ENCODE measurements at places on chromosomes 1 and 21.

GRCh38 chr1:78377356-78377928 is 113.3 kb upstream of the PTGFR start:
- DNase-seq = no peak

- peak; percentile 25 for DNase-seq
Observed at GRCh38 chr1:76939050-76939816, 72.0 kb downstream of the ST6GALNAC5 start.

- no peak for DNase-seq
Observed at GRCh38 chr1:182622901-182623528, 18.8 kb upstream of the RGS16 start.

GRCh38 chr1:50735443-50735842 is 224.6 kb downstream of the FAF1 start:
- DNase-seq = no peak

- no peak for DNase-seq
Observed at GRCh38 chr1:40665335-40666171, at the start of gene RIMS3. Gene RIMS3, minus strand, starts transcription at chr1:40665682. Its CDS starts 23,757 bp downstream, at chr1:40641925.

DNA sequence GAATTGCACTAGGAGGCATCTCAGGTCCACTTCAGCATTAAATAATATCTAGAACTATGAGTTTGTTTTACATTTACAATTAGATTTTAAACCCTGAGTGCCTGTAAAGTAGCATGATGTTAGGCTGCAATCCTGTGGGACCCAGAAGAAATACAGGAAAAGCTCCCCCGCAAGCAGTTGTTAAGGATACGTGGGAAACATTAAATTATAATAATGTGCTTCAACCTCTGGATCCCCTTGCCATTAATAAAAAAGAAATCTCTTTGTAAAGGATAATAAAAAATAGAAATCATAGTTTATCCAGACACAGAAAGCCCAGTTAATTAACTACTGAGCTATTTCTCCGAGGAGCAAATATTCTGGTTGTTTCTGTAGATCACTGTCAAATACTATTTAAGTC is 106.0 kb downstream of the PCNX2 start:
- no peak for DNase-seq

- DNase-seq = no peak
Observed at GRCh38 chr1:237553078-237553477, 337.6 kb downstream of the ZP4 start.

- DNase-seq = no peak
Observed at GRCh38 chr1:187465441-187465840, 636.7 kb downstream of the PLA2G4A start.

DNA sequence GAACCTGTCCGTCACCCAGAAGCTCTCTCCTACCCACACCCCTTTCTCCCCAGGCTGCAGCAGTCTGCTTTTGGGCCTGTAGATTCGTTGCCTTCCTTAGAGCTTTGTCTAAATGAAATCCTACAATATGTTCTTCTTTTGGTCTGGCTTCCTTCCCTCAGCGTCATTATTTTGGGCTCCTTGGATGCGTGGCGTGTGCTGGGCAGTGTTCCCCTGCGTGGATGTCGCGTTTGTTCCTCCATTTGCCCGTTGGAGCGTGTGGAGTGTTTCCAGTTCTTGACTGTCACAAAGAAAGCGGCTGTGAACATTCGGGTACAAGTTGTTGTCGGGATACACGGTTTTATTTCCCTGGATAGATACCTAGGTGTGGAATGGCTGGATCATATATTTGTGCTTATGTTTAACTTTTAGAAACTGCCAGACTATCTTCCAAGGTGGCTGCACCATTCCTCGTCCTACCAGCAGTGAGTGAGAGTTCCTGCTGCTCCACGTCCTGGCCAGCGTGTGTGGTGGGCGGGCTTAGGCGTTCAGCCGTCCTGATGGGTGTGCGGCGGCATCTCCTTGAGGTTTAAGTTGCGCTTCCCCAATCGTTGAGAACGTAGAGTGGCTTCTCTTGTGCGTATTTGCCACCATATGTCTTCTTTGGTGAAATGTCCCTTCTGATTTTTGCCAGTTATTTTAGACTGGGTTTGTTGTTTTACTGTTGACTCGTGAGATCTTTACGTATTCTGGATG is 31.7 kb downstream of the SKI start:
- DNase-seq = no peak

DNA sequence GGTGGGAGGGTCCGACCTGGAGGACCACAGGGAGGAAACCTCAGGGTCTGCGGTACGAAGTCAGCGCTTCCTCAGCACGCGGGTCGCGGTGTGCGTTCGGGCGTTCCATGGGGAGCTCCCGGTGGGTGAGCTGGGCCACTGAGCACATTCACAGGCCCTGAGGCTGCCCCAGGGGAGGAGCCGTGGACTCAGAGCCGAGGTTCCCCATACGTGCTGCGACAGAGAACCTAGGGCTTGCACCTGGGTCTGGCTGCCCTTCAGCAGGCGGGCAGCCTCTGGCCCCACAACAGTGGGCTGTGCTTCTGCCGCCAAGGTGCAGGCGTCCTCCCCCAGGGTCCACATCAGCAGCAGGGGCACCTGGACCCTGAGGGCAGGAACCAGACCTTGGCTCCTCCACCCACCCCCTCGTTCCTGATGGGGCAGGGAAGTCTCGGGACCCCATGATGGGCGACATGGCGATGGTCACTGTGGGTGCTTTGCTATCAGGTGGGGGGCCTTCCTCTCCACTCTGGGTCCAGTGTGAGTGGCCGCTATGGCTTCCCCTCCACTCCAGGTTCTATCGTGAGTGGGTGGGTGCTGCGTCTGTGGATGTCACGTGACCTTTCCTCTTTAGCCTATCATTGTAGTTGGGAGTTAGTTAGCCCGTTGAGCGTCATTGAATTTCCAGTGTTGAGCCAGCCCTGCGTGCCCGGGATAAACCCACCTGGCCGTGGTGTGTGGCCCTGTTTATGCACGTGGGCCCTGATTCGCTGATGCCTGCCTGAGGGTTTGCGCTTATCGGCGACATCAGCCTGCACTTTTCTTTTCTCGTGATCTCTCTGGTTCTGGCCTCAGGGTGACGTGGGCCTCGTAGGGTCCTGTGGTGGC is 27.9 kb downstream of the FTCD start:
- no peak for DNase-seq

- DNase-seq = peak; percentile 51
Observed at GRCh38 chr1:54335755-54336108, 70.5 kb downstream of the SSBP3 start.

DNA sequence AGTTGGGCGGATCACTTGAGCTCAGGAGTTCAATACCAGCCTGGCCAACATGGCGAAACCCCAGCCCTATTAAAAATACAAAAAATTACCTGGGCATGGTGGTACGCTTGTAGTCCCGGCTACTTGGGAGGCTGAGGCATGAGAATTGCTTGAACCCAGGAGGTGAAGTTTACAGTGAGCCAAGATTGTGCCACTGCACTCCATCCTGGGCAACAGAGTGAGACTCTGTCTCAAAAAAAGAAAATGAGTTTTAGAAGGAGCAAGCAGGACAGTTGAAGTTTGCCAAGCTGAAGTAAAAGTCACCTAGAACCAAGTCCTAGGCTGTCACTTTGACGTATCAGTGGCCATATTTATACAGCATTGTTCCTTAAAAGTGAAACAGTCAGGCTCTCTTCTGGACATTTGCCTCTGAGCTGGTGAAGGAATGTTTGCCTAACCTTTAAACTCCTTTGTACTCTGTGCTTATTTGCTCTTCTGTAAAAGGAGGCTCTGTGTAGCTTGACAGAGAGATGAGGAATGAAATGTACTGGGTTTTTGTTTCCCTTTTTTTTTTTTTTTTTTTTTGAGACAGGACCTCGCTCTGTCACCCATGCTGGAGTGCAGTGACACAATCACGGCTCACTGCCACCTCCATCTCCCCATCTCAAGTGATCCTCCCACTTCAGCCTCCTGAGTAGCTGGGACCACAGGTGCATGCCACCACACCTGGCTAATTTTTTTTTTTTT is 2.8 kb downstream of the RAB4A start:
- no peak for DNase-seq

GRCh38 chr1:219138747-219139146 is 34.9 kb upstream of the LYPLAL1 start:
- no peak for DNase-seq

DNA sequence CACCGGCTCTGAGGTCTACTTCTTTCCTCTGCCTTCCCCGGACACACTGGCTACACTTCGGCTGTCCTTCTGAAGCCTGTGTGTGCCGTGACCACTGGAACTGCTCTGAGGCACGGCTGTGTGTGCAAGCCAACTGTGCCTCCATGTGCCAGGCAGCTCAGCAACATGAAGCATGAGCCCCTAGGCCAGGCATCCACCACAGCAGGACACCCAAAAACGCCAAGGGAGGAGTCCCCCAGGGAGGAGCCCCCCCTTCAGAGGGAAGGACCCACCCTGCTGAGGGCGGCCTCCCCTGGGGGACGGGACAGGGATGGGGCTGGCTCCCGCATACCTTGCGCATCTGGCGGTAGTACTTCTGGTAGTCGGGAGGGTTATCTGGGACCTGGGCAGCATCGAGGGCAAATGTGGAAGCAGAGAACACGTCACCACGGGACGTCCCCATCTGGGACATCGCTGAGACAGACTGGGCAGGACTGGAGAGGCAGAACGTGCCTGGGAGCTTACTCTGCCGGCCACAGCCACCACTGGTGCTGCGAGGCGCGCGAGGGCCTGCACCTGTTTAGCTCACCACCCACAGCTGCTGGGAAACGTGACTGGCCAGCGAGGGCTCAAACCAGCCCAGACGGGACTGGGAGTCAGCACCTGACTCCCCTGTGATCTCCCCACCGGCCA is 20.5 kb downstream of the LSS start:
- DNase-seq = no peak

DNA sequence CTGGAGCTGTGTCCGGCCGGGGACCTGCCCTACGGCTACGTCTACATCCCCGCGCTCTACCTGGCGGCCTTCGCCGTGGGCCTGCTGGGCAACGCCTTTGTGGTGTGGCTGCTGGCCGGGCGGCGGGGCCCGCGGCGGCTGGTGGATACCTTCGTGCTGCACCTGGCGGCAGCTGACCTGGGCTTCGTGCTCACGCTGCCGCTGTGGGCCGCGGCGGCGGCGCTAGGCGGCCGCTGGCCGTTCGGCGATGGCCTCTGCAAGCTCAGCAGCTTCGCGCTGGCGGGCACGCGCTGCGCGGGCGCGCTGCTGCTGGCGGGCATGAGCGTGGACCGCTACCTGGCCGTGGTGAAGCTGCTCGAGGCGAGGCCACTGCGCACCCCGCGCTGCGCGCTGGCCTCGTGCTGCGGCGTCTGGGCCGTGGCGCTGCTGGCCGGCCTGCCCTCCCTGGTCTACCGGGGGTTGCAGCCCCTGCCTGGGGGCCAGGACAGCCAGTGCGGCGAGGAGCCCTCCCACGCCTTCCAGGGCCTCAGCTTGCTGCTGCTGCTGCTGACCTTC is 412 bp downstream of the GPR25 start:
- no peak for DNase-seq

GRCh38 chr1:201406831-201407406 is 7.8 kb upstream of the LAD1 start:
- no peak for DNase-seq

DNA sequence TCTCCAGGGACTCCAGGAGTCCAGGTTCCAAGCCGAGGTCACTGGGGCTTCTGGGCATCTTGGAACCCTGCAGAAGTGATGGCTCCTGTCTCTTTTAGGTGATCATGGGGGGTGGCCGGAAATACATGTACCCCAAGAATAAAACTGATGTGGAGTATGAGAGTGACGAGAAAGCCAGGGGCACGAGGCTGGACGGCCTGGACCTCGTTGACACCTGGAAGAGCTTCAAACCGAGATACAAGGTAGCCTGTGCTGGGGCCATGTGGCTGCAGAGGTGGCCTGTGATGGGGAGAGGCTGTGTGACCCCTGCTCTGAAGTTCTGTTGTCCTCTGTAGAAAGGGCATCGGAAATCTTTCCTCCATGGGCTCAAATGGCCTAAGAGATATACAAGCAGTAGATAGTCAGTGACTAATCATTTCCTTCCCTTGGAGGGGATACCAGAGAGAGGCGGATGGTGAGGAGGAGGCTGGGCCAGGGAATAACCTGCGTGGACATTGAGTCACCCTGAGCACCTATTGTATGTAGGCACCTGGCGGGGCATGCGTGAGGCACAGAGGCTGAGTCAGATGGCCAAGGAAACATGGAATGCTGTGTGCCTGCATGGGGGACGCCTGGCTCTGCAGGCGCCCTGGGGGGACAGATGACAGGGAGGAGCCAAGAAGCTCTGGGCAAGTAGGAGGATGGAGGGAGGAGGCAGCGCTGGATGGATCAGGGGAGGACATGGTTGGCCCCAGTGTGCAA is 59.0 kb downstream of the ALPL start:
- DNase-seq = peak; percentile 67

GRCh38 chr1:233639611-233640010 is 25.7 kb downstream of the KCNK1 start:
- DNase-seq = no peak

GRCh38 chr1:97192872-97193572 is 471.4 kb downstream of the PTBP2 start:
- peak; percentile 82 for DNase-seq

GRCh38 chr21:37915497-37915911 is 753 bp downstream of the KCNJ6 start:
- DNase-seq = no peak

GRCh38 chr1:87760155-87760554 is 431.5 kb downstream of the LMO4 start:
- no peak for DNase-seq

DNA sequence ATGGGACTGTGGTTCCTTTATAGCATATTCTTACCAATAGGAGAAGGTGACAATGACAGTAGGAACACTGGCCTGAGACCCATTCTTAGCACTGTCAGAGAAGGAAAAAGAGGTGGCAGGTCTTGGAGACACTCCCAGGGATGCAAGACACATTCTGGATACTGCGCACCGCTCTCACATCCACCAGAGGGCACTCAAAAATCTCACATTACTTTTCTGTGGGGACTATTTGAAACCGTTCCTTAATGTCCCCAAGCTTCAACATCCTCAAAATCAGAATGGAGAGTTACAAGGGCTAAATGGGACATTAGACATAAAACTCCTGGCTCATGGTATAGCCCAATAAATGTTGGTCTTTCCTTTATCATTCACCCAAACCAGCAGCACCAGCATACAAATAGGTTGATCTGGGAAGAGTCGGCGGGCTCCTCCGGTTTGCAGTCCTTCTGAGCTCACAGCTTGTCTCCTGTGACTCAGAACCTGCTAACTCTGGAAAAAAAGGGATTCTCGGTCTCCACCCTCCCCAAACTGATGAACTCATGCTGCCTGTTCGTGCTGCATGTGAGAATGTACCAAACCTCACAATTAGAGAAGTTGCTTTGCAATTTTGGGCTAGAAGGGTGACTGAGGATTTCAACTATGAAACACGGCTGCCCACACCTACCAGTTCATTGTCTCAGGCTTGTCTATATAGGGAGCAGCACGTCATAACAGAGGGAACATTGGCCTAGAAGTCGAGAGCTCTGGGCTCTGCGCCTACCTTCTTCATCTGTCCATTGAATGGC is 40.2 kb downstream of the IL12RB2 start:
- no peak for DNase-seq

GRCh38 chr1:167165948-167166689 is 54.6 kb upstream of the POU2F1 start:
- DNase-seq = no peak

DNA sequence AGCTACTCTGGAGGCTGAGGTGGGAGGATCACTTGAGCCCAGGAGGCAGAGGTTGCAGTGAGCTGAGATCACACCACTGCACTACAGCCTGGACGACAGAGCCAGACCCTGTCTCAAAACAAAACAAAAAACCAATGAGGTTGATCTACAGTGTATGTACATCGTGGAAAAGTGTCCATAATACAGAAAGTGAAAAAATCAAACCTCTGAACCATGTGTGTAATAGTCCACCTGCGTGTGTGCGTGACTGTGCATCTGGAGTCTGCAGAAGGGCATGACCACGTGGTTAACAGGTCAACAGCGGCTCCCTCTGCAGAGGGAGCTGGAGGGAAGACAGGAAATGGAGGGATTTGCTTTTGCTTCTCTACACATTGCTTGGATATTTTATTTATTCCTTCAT is 32.4 kb upstream of the ENO1 start:
- no peak for DNase-seq
